ENCODE measurements at places on chromosomes 6 and 20.

GRCh38 chr6:130912434-130912833 is 85.2 kb downstream of the SMLR1 start:
- no peaks in the 10 kb centered on the region for H3K36me3 ChIP-seq
- H3K4me3 ChIP-seq, result no peak overlapping the region
- H3K27ac ChIP-seq, result no peak overlapping the region
- H3K27me3 ChIP-seq, result no peaks in the 10 kb centered on the region
- no peaks in the 10 kb centered on the region for H3K4me1 ChIP-seq

- no peak overlapping the region for H3K4me3 ChIP-seq
- no peaks in the 10 kb centered on the region for H3K27me3 ChIP-seq
- H3K27ac ChIP-seq, result no peak overlapping the region
- no peaks in the 10 kb centered on the region for H3K4me1 ChIP-seq
- H3K36me3 ChIP-seq, result no peaks in the 10 kb centered on the region
These were observed 71.0 kb downstream of the CYP39A1 start for GRCh38 chr6:46581459-46582177.

DNA sequence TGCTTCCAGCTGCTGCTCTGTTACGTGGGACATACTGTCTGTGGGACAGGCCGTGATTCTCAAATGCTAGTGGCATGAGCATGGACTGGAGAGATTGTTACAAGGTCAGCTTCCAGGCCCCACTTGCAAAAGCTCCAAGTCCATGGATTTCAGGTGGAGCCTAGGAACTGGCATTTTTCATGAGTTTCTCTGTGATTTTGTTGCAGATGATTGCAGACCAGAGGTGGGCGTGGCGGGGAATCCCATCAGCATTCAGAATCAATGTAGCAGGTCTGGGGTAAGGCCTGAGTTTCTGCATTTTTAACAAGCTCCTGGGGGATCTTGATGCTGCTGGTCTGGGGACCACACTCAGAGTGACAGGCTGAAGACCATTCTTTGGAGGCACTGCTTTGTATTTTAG is 2.4 kb upstream of the CDH4 start:
- no peak overlapping the region for H3K4me3 ChIP-seq
- peaks cover 3% of the 10 kb centered on the region for H3K4me1 ChIP-seq
- peaks cover 30% of the 10 kb centered on the region for H3K27me3 ChIP-seq
- no peak for DNase-seq

GRCh38 chr6:2666906-2667575 is 83.7 kb downstream of the MYLK4 start:
- no peak for DNase-seq
- H3K4me3 ChIP-seq, result no peak overlapping the region
- no peaks in the 10 kb centered on the region for H3K36me3 ChIP-seq
- H3K27ac ChIP-seq, result no peak overlapping the region
- H3K27me3 ChIP-seq, result no peaks in the 10 kb centered on the region

DNA sequence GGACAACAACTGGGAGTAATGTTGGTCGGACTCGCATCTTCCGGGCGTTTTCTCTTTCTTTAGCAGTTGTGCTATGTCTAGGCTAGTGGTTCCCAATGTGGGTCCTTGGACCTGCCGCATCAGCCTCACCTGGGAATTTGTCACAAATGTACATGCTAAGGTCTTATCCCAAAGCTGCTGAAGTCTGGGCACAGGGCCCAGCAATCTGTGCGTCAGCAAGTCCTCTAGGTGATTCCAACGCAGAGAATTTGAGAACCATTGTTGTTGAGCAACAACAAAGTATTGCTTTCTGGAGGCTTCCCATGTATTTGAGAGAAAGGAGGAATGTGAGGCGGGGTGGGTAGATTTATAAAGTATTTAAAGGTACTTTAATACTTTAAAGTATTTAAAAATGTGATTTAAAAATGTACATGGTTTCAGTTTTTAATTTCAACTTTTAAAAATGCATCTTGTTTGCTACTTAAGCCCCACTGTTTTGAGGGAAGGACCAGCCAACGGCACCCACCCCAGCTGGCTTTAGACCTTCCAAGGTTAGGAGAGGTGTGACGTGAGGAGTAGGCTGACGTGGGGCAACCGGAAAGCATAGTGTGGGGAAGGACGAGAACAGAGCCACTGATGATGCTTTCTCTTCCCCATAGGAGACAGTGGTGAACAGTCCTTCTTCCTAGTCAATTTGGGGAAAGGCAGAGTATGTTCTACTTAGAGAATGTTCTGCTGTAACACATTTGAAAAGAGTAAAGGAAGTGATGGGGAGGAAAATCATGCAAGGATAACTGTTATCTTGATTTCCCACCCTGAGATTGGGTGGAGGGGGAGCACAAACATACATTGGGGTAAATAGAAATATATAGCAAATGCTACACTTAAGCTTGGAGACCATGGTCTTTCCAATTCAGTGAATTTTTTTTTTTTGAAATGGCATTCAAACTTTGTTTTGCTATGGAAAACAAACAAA is 4.3 kb downstream of the UST start:
- no peak overlapping the region for H3K4me3 ChIP-seq
- peaks cover 2% of the 10 kb centered on the region for H3K4me1 ChIP-seq
- no peaks in the 10 kb centered on the region for H3K36me3 ChIP-seq

GRCh38 chr6:137489046-137490005 is 4.9 kb downstream of the OLIG3 start:
- no peaks in the 10 kb centered on the region for H3K36me3 ChIP-seq
- peak overlapping the region; percentile 39 for H3K4me3 ChIP-seq
- no peak for DNase-seq

DNA sequence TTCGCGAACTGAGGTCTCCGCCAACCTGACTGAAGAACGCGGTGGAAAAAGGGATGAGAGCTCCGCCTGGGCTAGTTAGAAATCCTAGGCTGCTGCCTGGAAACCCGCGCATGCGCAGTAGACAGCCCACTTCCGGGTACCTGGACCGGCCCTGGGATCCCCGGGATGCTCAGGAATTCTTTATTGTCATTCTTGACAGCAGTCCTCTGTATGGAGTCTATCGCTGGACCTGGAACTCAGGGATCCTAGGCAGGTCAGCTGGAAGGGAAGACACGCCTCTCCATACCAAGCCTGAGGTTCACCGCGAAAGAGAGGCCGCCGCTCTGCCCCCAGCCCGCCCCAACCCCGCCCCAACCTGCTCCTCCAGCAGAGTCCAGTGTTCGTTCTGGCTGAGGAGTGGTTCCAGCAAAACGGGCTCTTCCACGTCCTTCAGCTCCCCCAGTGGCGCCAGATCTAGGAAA is 1379.2 kb upstream of the DEFB115 start:
- H3K36me3 ChIP-seq, result no peaks in the 10 kb centered on the region
- no peaks in the 10 kb centered on the region for H3K27me3 ChIP-seq
- no peaks in the 10 kb centered on the region for H3K4me1 ChIP-seq
- no peak overlapping the region for H3K27ac ChIP-seq

- H3K27me3 ChIP-seq, result no peaks in the 10 kb centered on the region
- no peaks in the 10 kb centered on the region for H3K36me3 ChIP-seq
- no peak overlapping the region for H3K27ac ChIP-seq
- DNase-seq, result no peak
- peak overlapping the region; percentile 78 for H3K4me3 ChIP-seq
These were observed 1.1 kb downstream of the PTPRK start for GRCh38 chr6:128519132-128519930.

DNA sequence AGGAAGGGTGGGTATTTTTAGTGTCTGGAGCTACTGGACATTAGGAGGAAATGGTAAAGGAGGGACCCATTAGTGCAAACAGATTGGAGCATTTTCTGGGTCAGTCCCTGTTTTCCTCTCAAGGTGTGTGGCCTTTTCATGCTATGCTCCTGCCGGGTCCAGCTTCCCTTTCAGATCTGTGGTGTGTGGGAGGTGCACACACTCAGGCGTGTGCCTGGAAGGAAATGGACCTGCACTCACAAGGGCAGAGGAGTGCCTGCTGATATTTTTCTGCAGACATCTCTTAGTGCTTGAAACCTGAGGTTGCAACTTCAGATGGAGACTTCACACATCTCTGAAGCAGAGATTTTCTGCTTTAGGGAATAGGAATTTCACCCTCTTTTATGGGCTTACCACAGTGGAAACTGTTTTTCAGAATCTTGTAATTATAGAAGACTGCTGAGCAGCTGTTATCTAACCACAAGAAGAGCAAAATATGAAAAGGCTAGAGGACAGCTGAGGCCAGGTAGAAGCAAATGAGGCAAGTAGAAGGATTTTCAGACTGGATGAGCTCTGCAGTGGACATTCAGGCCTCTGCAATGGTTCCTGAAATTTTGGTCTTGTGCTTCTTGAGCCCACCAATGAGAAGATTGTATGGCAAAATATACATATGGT is 764.3 kb downstream of the QKI start:
- no peaks in the 10 kb centered on the region for H3K27me3 ChIP-seq
- no peak overlapping the region for H3K4me3 ChIP-seq
- DNase-seq, result no peak
- no peaks in the 10 kb centered on the region for H3K36me3 ChIP-seq
- no peaks in the 10 kb centered on the region for H3K4me1 ChIP-seq
- H3K27ac ChIP-seq, result no peak overlapping the region

- H3K36me3 ChIP-seq, result no peaks in the 10 kb centered on the region
- no peak overlapping the region for H3K4me3 ChIP-seq
- H3K27me3 ChIP-seq, result no peaks in the 10 kb centered on the region
- no peak for DNase-seq
- no peak overlapping the region for H3K27ac ChIP-seq
- no peaks in the 10 kb centered on the region for H3K4me1 ChIP-seq
These were observed 376.4 kb downstream of the HACE1 start for GRCh38 chr6:104483225-104483834.

DNA sequence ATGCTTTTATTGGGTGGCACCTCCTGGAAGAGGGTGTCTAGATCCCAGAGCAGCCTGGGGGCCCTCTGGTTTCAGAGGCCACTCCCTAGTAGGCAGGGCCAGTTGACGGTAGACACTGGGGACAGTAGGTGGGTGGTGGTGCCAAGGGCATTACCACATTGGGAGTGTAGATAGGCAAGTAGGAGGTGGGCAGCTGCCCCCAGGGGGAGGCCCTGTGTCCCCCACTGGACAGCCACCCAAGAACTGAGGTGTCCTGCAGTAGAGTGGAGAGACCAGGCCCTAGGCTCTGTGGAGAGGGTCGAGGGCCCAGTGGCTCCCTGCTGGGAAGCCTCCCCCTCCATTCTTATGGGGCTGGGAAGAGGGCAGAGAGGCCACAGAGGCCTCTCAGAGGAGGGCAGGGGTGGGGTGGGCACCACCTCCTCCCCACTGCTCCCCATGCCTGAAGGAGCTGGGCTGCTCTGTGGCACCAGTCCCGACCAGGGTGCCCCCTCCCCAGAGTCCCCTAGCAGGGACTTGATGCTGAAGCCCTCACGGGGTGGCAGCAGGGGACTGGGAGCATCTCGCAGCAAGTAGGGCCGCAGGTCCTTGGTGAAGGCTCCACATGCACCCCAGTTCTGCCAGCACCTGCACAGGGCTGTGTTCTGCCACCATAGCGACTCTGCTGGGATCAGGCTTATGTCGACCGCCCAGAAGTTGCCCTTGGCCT is 305.0 kb upstream of the KCNQ5 start:
- DNase-seq, result no peak
- no peaks in the 10 kb centered on the region for H3K27me3 ChIP-seq
- H3K4me3 ChIP-seq, result no peak overlapping the region
- H3K36me3 ChIP-seq, result no peaks in the 10 kb centered on the region
- H3K27ac ChIP-seq, result no peak overlapping the region
- no peaks in the 10 kb centered on the region for H3K4me1 ChIP-seq

DNA sequence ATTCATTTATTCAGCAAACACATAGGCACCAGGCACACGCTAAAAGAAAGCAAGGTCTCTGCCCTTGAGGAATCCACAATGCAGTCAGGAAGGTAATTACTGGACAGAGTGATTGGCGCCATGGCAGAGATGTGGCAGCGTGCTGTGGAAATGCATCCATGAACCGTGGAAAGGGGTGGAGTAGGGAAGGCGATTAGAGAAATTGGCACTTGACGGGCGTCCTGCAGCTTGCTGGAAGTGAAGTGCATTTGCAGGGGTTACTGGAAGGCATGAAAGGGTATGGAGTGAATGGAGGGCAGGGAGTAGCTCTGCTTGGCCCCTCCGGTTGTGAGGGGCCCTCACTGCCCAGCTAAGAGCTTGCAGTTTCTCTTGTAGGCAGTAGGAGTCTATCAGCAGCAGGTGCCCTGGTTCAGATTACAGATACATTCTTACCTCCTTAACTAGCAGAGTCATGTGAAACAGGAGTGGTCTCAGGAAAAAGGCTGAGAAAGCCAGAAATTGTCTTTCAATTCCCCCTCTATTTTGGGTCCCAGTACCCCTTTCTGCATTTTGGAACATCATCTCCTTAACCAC is 122.5 kb upstream of the TIAM2 start:
- H3K4me3 ChIP-seq, result no peak overlapping the region
- DNase-seq, result peak; percentile 22
- H3K4me1 ChIP-seq, result peaks cover 3% of the 10 kb centered on the region
- no peaks in the 10 kb centered on the region for H3K27me3 ChIP-seq

DNA sequence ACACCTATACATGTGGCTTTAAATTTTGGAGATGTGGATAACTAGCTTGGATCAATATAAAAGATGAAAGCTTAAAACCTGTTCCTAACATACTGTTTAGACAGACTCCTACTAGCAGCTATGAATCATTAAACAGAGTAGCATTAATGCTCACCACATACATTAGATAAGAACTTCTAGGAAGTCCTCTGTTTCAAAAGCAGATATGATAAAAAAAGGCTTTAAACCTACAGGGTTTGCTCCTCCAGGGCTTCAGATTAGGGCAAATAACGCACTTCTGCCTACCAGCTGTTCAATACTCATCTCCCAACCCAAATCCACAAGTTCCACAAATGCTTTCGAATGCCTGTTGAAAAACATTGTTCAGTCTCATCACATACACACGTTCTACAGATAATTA is 1.5 kb downstream of the REPS1 start:
- no peaks in the 10 kb centered on the region for H3K27me3 ChIP-seq
- H3K27ac ChIP-seq, result no peak overlapping the region
- no peak for DNase-seq

GRCh38 chr20:64214952-64215351 is 40.6 kb upstream of the PCMTD2 start:
- H3K4me3 ChIP-seq, result no peak overlapping the region
- H3K36me3 ChIP-seq, result no peaks in the 10 kb centered on the region
- no peak overlapping the region for H3K27ac ChIP-seq
- no peak for DNase-seq

Data from iPS DF 6.9 (cell line).